GF-D8 (cell line): ENCODE measurements at places on chromosomes 12 and 14.

GRCh38 chr14:54109521-54110120 is 153.0 kb upstream of the BMP4 start:
- no peak for DNase-seq

- no peak for DNase-seq
Measured at GRCh38 chr12:47350062-47350408, 270.3 kb upstream of the AMIGO2 start.

DNA sequence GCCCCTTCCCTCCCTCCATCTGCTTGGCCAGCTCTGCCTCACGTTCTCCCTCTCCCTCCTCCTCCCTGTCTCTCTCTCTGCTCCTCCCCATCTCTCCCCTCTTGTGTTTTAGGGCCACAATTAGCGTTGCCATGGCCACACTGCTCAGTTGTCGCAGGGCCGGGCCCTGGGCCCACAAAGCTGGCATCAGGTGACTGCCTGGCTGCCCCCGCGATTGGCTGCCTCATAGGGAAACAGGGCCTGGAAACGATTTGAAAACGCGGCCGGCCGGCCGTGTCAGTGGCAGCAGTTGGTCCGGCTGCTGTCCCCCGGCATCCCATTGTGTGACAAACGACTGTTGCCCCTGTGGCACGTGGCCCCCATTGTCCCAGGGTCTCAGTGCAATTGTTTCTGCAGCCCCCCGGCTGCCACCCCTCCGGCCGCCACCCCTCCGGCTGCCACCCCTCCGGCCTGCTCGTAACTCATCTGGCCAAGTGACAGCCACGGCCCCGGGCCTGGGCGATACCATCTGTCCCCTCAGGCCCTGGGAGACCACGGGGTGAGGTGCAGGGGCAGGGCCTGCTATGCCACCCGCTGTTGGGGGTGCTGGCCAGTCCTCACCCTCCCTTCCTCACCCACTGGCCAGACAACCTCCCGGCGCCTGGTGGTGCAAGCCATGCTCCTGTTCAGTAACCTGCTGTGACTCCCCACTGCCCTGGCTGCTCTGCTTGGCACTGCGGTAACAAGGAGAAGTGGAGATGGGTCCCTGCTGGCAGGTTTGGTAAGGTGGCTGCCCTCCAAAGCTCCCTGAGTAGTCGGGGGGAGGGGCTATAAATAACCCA is 17.4 kb downstream of the FOXN4 start:
- DNase-seq, result no peak

DNA sequence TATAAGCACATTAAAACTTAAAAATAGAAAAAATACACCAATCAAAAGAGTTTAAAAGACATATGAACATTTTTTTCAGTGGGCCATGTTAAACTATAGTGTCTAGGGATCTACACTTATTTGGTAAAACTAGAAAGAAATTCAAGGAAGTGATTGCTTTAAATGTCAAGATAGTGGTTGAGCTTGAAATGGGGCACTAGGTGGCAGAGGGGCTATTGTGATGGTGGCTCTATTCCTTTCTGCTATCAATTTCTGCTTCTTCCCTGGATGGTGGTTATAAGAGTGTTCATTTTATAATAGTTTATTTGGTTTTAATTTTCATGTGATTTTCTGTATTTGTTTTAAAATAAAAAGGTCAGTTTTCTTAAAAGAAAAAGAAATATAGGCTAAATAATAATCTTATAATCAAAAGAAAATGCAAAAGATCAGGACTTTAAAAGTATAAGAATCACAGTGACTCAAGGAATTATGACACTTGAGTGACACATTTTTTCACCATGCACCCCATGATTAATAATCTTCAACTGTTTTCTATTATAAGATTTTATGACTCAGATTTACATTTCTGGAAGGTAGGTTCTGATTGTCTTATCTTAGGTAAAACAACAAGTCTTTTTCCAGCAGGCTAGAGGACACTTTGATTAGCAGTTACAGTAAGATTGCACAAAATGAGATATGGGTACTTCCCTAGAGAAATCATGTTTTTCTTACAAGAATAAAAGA is 137.5 kb downstream of the FSCB start:
- DNase-seq, result no peak

DNA sequence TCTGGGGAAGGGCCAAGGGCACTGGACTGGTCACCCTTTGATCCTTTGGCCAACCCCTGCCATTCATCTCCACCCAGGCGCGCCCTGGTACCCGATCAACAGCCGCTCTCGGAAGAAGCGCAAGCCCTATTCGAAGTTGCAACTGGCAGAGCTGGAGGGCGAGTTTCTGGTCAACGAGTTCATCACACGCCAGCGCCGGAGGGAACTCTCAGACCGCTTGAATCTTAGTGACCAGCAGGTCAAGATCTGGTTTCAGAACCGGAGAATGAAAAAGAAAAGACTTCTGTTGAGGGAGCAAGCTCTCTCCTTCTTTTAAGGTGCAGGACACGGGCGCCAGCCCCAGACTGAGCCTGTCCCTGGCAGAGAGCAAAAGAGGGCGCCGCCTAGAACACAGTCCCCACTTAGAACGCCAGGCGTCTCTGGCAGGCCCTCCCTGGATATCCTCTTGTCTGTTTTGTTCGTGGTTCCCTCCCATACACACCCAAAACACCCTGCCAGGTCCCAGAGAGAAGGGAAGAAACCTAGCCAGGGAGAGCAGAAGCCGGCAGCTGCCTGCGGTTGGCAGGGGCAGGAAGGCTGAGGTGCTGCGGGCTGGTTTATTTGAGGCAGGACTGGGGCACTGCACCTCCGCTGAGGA is 1.7 kb downstream of the HOXC12 start:
- peak; percentile 26 for DNase-seq

DNA sequence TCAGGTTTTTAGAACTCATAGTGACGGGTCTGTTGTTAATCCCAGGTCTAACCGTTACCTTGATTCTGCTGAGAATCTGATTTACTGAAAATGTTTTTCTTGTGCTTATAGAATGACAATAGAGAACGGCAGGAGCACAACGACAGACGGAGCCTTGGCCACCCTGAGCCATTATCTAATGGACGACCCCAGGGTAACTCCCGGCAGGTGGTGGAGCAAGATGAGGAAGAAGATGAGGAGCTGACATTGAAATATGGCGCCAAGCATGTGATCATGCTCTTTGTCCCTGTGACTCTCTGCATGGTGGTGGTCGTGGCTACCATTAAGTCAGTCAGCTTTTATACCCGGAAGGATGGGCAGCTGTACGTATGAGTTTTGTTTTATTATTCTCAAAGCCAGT is 34.4 kb downstream of the PSEN1 start:
- no peak for DNase-seq

DNA sequence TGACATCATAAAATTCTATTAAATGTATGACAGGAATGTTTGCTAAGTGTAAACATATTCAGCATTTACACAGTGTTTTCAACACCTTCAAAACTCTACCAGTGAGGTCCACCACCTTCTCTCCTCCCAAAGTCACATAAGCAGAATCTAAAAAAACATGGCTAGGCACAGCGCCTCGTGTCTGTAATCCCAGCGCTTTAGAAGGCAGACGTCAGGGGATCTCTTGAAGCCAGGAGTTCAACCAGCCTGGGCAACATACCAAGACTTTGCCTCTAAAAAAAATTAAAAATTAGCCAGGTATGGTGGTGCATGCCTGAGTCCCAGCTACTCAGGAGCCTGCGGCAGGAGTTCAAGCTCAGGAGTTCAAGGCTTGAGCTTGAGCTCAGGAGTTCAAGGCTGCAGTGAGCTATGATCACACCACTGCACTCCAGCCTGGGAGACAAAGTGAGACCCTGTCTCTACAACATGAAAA is 30.0 kb downstream of the NUMB start:
- DNase-seq, result no peak

DNA sequence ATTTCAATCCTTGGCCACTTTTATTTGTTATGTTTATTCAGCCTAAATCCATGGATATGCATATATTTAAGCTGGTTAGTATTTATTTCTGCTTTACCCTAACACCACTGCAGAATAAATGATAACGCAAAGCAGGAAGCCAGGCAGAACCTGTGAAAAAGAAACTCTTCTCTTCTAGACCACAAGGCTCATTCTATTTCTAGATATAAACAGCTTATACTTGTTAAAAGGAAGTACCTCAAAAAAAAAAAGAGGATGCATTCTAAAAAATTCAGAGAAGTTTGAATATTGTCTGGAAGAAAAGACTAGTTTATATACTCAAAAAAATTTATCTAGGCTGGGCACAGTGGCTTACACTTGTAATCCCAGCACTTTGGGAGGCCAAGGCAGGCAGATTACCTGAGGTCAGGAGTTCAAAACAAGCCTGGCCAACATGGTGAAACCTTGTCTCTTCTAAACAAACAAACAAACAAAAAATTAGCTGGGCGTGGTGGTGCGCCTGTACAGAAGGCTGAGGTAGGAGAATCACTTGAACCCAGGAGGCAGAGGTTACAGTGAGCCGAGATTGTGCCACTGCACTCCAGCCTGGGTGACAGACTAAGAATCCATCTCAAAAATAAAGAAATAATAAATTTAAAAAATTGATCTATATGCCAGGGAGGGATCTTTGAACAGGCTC is 55.8 kb downstream of the GALNT4 start:
- no peak for DNase-seq

- peak; percentile 80 for DNase-seq
Measured at GRCh38 chr12:118064608-118065007, 3.6 kb upstream of the WSB2 start.

GRCh38 chr14:20427231-20428009 is 8.5 kb downstream of the KLHL33 start:
- peak; percentile 74 for DNase-seq

DNA sequence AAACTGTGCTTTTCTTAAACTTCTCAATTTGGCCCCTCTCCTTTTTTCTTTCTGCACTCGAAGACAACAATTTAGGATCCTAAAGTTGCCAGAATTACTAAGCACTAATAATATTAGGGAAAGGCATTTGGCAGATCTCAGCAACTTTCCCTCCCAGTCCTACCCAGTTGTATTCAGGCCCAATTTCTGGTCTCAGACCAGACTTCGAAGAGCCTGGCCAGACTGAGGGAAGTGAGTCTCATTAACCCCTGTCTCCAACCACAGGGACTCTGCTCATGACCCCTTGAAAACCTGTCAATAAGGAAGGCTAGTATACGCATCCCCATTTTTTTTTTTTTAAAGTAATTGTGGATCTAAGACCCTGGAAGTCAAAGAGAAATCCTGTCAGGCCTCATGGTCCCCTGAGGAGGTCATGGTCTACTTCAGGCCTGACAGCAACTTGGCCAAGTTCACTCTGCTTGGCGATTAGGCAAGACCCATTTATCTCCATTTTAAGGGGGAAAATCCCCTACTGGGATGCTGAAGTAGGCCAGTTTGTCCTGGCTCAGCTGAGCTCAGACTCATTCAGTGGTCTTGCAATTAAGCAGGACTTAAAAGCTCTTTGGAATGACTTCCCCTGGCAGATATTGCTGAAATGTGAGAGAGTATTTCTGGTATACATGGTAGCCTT is 521.0 kb downstream of the FUT8 start:
- DNase-seq, result no peak

DNA sequence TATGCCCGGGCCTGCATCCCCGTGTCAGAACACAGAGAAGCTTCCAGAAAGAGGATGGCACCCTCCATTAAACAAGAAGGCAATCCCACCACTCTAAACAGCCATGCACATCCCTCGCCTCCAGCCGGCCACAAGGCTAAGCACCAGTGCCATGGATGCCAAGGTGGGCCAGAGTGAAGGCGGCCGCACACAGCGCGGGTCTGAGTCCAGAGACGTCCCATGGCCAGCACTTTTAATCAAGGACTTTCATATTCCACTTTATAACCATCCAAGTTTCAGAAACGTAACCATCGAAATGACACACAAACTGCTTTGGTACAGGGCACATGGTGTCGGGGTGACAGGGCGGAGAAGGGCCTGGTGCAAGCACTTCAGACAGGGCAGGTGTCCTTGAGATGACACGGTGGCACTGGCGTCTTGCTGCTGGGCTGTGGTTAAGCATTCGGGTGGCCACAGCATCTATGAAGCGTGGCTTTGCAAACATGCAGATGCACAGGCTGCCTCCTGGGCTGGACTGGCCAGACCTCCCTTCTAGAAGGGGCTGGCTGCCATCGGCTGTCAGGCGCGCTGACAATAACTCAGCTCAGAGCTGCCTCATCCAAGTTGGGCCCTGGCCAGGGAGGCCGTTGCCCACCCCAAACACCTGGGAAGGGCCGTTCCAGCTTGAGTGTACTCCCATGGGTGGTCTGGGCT is 117.2 kb downstream of the RFLNA start:
- DNase-seq, result no peak

GRCh38 chr14:69996216-69996615 is 117.0 kb downstream of the SMOC1 start:
- no peak for DNase-seq

DNA sequence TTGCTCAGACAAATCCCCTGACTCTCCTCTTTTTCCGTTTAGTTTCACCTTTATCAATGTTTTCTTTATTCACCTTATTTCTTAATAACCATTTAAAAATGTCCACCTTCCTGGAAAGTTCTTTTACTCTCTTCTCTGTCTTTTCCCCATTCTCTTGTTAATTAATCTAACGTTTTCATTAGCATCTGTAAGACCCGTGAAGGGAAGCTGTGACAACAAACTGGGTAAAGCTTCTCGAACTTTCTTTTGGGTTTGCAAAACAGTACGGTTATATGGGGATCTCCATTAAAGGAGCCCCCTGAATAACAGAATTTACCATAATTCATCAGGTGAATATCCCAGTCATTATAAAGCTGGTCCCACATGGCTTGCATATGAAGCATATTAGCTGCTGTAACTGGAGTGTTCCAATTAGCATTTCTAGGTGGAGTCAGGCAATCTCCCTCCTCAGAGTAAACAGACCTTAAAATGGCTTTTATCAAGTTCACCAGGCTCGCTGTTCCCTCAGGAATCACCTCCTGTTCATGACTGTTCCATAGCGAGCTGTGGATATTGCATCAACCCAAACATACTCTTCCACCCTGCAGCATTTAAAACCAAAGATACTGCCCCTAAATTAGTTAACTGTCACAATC is 42.4 kb downstream of the TMEM30B start:
- DNase-seq, result no peak

DNA sequence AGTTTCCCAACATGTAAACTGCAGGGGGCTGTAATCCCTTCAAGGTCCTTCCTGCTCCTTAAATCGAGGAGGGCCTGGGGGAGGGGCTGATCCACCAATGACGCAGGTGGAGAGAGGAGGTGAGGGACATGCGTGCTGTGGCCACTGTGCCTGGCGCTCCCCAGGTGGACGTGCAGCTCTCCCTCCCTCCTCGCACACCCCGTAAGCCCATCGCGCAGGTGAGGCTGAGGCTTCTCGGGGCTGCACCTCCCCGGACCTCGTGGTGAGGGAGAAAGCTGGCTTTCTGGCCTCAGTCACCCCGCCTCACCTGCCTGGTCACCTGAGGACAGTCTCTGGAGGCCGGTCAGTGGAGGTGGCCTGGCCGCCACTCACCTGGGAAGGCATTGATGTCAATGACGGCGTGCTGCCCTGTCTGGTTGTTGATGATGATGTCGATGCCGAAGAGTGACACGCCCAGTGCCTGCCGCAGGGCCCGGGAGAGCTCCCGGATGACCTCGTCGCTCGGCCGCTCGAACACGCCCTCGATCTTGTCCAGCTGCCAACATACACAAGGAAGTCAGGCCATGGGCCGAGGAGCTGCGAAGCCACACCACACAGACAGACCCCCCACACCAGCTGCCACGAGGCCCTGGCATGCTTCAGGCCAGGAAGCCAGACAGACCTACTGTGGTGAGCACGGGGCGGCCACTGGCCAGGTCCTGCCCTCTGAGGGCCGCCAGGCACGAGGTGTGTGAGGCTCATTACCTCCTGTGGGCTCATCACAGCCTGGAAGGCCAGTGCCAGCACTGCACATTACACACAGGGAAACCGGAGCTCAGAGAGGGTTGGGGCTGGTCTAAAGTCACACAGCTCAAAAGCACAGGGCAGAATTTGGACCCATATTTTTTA is 23.3 kb downstream of the CHGA start:
- DNase-seq, result no peak

- DNase-seq, result no peak
Measured at GRCh38 chr14:68628605-68629310, 164.1 kb downstream of the ZFP36L1 start.
